ENCODE measurements at places on chromosomes 6 and 20.

DNA sequence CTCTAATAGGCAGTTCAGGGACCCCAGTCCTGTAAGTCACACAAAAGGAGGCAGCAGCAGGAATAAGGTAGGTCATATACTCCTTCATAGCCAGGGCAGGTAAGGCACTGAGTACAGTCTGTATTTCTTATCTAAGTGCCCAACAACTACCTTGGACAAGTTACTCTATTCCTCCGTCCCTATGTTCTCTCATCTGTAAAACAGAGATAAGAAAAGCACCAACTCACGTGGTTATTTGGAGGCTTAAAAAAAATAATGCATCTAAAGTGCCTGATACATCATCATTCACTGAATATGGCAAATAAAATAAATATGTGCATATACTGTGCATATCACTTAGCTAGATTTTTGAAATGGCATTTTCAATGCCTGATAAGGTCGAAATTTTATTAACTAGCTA lies 298.1 kb upstream of the CDYL start:
- DNase-seq, result no peak

DNA sequence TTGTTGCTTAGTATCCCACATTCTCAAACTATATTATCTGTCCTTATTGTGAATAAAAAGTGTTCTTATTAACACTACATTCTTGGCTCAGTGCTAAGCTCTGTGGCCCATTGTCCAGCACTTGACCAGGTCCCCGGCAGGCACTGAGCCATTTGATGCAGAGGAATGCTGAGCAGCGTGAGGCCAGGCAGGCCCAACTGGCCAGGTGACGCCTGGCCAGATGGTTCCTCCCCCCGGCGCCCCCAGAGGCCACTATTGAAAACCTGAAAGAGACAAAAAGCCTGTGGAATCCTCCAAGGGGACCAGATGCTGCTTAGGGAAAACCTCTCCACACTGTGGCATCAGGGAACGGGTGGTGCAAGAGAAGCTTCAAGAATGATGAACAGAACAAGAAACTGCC lies 597.5 kb upstream of the JAG1 start:
- no peak for DNase-seq

DNA sequence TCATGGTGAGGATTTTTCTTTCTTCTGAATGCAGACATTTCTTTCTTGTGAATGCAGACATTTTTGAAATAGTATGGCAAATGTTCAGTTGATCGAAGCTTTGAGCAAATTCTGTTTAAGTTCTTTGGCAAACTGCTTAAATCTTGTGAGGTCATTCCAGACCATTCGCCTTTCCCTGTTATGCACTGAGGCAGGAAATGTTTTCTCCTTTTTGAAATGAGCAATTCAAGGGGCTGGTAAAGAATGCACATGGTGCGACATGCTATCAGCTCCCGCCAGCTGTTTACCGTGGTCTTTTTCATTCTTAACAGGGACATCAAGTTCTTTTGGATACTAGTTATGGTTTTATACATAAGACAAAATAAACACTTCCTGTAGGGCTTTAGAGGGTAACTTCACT lies 112.0 kb upstream of the CCN2 start:
- no peak for DNase-seq

GRCh38 chr20:45974896-45975565 lies 3.0 kb upstream of the ZNF335 start:
- DNase-seq, result no peak

DNA sequence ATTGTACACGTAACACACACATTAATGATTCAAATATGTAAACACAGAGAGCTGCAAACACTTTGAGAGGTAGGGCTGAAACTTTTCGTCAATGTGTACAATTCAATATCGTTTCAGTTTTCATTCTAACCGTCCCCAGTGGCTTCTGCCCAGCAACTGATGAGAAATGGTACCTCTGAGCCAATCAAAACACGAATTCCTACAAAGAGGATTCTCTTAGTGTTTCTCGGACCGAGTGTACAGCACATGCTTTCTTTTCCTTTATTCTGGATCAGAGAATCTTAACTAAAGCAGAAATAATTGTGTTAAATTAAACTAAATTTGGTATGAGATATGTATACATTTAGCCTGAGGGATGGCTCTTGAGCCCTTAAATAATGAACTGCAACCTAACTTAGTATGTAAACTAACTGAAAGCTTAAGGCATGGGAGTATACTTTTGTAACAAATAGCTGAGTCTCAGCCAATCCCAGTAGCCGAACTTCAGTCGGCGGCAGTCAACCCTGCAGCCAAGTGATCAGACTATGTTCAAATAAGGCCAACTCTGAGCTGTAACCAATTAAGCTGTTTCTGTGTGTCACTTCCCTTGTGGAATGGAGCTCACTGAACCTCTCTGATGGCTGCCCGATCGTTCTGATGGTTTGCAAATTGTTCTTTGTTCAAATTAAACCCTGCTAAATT lies 16.1 kb downstream of the BTN2A1 start:
- DNase-seq, result peak; percentile 93

GRCh38 chr6:3310703-3311102 lies 52.0 kb downstream of the PSMG4 start:
- DNase-seq, result no peak

DNA sequence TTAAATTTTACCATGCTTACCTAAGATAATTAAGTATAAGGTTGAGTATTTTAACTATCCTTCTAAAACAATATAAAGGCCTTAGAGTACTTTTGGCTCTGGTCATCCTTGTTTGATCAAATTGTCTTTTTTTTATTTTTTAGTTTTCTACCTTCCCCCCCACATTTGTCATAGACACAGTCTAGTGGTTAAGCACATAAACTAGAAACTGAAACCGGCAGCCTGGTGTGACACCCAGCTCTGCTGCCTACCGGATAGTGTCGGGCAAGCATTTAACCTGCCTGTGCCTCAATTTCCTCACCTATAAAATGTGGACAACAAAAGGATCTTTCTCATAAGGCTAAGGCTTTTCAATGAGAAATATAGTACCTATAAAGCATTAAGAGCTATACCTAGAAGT lies 21.6 kb upstream of the TULP4 start:
- DNase-seq, result peak; percentile 80

DNA sequence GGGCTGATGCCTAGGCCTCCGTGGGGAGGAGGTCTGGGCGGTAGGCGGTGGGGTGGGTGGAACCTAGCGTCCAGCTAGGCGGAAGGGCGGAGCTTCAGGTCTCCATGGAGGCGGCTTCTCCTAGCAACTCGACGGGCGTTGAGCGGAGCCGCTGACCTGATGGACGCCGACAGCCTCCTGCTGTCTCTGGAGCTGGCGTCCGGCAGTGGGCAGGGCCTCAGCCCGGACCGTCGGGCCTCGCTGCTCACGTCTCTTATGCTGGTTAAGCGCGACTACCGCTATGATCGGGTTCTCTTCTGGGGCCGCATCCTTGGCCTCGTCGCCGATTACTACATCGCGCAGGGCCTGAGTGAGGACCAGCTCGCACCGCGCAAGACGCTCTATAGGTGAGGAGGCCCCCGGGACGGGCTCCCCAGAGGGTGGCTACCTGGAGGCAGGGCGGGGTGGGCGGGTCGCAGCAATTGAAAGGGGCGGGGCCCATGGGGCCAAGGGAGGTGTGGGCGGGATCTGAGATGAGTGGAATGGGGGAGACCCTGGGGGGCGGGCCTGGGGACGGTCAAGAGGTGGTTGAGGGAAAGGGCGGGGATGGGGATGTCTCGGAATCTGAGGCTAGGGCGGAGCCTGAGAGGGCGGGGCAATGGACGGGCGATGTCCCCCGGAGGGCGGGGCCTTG lies at the start of gene RSPH9:
RSPH9 (plus strand) TSS at position 97 of the 673 bp plus-strand sequence; CDS start at position 160, 63 bp downstream.
- DNase-seq, result peak; percentile 45

DNA sequence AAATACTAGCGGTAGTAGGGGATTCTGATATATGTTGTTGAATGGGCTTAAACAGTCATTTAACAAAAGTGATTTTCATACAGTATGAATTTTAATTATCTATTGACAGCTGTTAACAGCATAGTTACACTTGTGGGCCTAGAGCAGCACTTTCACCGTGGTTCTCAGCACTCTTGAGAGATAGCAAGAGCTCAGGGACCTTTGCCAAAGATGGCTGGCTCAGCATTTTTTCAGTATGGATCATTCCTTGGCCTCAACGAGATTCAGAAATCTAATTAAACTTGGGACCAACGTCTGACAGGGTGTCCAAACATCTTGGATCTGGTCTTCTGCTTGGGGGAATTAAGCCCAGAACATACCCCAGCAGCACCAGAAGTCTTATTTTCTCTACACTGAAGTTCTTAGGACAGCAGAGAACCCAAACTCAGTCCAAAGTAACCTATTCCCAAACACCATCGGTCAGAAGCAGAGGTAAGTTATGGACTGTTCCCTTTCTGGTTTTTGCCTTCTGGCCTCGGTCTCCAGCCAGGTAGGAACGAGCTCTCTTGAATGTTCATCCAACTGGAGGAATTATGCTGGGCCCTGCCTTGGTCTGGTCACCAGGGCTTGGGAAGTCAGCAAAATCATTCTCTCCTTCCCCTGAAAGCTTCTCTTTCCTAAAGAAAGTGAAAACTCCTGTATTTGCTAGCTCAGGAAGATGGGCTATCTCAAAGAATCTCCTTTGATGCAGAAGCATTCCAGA lies 25.7 kb downstream of the PRPH2 start:
- no peak for DNase-seq

GRCh38 chr6:139708337-139709199 lies 334.1 kb upstream of the CITED2 start:
- no peak for DNase-seq

GRCh38 chr6:7730784-7731227 lies 4.9 kb downstream of the BMP6 start:
- DNase-seq, result no peak

GRCh38 chr20:47623206-47623605 lies 121.5 kb downstream of the NCOA3 start:
- no peak for DNase-seq

DNA sequence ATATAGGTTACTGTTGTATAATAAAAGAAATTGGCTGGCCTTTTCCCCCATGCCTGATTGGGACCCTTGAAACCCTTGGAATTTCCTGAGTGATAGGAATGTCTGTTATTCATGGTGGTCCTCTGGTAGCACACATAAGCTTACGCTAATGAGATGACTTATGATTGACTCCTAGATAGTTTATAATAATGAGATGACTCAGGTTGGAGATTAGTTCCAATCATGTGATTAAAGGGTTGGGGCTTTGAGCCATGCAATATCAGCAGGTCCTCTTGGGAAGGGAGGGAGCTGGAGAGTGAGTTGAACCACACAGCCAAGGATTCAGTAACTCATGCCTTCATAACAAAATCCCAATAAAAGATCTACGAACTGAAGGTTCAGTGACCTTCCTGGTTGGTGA lies 407.6 kb upstream of the MANEA start:
- DNase-seq, result no peak

- no peak for DNase-seq
These were observed 360.0 kb upstream of the TSHZ2 start for GRCh38 chr20:52612046-52612632.

DNA sequence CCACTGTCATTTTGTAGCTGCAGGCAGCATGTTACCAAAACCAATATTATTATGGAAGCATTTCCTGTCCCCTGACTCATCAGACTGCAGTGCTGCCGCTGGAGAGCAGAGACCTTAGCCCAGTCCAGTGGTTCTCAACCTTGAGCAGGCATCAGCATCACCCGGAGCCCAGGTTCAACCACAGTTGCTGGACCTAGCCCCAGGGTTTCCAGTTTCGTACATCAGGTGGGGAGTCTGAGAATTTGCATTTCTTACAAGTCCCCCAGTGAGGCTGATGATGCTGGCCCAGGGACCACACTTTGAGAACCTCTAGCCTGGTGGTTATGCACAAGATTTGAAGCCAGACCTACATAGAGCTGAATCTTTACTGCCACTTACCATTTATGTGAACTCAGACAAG lies 47.3 kb downstream of the LY86 start:
- DNase-seq, result no peak

DNA sequence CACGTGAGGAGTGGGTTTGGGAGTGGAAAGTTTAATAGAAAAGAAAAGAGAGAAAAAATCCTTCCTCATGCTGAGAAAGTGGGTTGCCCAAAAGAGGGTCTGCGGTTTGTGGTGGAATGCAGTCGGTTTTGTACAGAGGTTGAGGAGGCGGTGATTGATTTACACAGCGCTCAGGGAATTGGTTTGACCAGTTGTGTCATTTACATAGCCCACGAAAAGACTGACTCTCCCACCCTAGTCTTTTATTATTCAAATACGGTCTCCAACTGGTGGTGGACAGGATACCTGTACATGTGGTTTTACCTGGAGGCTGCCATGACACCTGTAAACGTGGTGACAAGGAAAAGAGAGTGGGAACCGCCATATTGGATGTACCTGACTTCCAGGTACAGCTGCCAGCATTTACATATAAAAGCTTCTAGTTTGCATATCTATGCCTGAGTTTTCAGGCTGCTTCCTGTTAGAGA lies 42.1 kb downstream of the HLA-DPB1 start:
- no peak for DNase-seq

- no peak for DNase-seq
These were observed 11.9 kb downstream of the PCMT1 start for GRCh38 chr6:149761438-149761837.

GRCh38 chr6:39902136-39902535 lies 32.1 kb downstream of the MOCS1 start:
- DNase-seq, result no peak

GRCh38 chr6:148720406-148720805 lies 26.4 kb upstream of the UST start:
- DNase-seq, result no peak

DNA sequence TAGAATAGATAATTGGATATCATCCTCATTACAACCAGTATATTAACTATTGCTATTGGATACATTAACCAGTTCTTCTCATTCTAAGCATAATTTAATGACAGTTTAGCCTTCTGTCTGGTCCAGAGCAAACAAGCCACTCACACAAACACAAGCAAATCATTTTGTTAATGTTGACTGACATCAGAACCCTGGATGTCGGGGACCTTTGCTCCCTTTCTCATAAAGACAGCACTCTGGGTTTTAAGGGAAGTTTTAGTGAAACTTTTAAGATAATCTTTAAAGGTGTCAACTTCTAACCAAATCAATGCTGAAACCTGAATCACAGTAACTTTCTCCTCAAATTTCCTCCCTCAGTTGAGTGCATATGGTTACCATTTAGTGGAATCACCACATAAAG lies 113.9 kb downstream of the PTPRK start:
- DNase-seq, result no peak

DNA sequence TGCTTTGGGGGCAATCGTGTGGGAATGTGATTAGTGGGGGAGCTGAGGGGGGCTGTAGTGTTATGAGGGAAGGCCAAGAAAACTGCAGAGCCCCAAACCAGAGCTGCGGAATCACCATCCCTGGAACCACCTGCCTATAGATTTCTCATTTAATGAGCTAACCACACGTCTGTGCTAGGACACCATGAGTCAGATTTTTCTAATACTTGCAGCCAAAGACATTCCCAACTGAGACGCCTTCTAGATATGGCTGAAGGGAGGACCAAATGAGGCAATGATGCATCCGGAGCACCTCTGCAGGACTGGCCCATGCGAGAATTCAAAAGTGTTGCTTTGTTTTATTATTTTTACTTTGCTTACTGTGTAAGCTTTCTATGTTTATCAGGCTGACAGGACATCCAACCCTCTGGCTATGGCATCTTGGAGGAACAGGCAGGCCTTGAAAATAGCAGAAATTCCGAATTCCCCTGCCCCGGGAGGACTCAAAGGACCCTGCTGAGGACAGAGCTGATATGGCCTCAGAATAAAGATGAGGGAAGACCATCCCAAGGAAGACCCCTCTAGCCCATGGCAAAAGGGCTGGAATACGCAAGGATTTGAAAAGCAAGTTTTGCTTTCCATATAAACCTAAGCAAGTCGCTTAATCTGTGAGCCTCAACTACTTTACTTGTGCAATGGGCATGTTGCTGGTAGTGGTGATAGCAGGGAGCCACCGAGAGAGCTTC lies 3.1 kb upstream of the PTGIS start:
- DNase-seq, result no peak

Data from activated CD4-positive, alpha-beta T cell treated with anti-CD3 and anti-CD28 coated beads, Interleukin-2, Interleukin-4, amounts not matched to agents 100 ng/mL and 50 ng/mL, durations not matched to agents 16 hours and 8 hours (primary cell).